ENCODE measurements at places on chromosomes 1 and 21. TPM values are rescaled to one million over a fixed set of nuclear protein-coding genes. Genes with fewer than 3 reads are reported as not detected.

Gene MTMR11
- total RNA-seq = 1.9 TPM

Gene GBP5
- 74.5 TPM for total RNA-seq

Gene CRNN
- total RNA-seq = not detected

Gene CELA3A
- total RNA-seq = not detected

Gene CELA2A
- not detected for total RNA-seq

Gene CD1E
- not detected for total RNA-seq

Gene RNU1-4
- total RNA-seq = 1,300 TPM

Gene GJA9
- not detected for total RNA-seq

Gene RHD
- not detected for total RNA-seq

Gene ATP1A4
- total RNA-seq = not detected

Gene CLEC20A
- total RNA-seq = not detected

Gene TMEM54
- 2.5 TPM for total RNA-seq

Gene FMO4
- 1.7 TPM for total RNA-seq

Gene HJV
- total RNA-seq = not detected

Data from CD8-positive, alpha-beta memory T cell (primary cell).